ENCODE measurements at places on chromosomes 1 and 21. TPM values are rescaled to one million over a fixed set of nuclear protein-coding genes. Genes with fewer than 3 reads are reported as not detected.

DNA sequence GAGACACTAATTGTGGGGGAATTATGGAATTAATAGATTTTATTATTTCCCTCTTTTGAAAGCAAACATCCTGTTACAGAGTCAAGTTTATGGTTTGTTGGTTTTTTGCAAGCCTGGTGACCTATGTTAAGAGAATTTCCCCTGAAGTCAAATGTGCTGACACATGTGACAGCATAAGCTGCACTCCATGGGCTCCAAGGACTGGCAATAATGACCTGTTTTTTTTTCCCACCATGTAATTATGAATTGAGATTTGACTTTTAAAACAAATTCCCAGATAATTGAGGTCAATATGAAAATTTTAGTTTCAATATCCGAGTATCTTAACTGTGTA is 242.5 kb upstream of the SGIP1 start:
- H3K27me3 ChIP-seq: no peaks in the 10 kb centered on the region
- H3K4me1 ChIP-seq: peaks cover 52% of the 10 kb centered on the region
- no peak overlapping the region for H3K27ac ChIP-seq

- H3K36me3 ChIP-seq: peaks cover 11% of the 10 kb centered on the region
- DNase-seq: no peak
- H3K4me3 ChIP-seq: no peak overlapping the region
Measured at GRCh38 chr1:54051933-54052430, 1.0 kb downstream of the TMEM59 start.

DNA sequence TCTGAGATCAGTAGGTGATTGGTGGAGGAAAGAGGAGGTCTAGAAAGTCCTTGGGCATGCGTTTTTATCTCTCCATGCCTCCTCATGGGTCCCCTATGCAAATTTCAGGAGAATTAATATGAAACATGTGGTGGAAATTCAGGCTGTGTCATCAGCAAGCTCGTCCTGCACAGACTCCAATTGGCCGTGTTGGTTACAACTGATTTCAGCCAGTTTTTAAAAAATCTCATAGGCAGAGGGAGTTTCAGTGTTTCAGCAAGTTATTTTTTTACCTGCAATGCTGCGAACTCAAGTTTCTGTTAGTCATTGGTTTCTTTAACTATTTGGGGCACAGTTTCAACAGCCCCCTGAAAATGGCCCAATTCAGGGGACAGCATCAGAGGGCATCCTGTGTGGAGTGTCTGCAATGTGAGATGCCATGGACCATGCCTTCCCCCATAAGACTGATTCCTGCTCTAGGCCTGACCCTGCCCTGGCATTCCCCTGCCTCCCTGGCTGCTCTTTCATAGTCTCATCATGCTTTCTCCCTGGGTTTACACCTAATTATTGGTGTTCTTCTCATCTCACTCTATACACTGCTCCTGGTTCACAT is 59.9 kb downstream of the C1orf198 start:
- H3K36me3 ChIP-seq: peaks cover 3% of the 10 kb centered on the region
- no peak overlapping the region for H3K4me3 ChIP-seq
- no peak for DNase-seq

DNA sequence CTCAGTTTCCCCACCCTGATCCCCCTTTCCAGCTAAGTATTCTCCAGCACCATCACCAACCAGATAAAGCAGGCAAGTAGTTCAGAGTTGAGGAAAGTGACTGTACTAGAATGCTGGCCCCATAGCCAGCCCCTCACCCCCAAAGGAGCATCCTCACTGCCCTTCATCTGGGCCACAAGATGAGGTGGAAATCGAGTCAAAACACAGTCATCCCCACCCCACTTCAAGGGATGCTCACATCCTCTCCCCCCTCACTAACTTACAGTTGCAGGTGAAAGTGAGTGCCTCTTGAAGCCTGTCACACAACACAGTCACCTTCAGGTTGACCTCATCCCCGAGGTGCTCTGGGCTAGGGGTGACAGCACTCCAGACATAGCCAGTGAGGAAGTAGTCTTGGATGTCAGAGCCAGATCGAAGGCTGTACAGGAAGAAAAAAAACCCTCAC is 30.4 kb downstream of the PIK3C2B start:
- H3K27ac ChIP-seq: peak overlapping the region; percentile 76
- H3K36me3 ChIP-seq: peaks cover 34% of the 10 kb centered on the region
- peaks cover 61% of the 10 kb centered on the region for H3K4me1 ChIP-seq
- no peaks in the 10 kb centered on the region for H3K27me3 ChIP-seq

DNA sequence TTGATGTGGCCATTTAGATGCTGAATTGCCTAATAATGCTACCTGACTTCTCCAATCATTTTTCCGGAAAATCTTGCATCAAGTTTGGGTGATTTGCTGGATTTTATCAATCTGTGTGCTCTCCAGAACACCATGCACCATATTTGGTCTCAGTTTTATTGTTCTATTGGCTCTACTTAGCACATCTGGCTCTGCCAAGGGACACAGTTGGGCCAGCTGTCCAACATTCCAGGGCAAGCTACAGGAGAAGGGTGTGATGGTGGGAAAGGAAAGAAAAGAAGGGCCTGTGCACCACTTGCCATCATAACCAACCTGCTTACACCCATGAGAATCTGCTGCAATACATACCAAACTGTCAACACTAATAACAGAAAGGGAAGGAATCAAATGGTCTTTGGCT is 90.2 kb upstream of the NFIA start:
- no peaks in the 10 kb centered on the region for H3K27me3 ChIP-seq
- H3K4me1 ChIP-seq: no peaks in the 10 kb centered on the region
- no peak overlapping the region for H3K27ac ChIP-seq
- H3K36me3 ChIP-seq: no peaks in the 10 kb centered on the region
- no peak for DNase-seq
- H3K4me3 ChIP-seq: no peak overlapping the region

- no peaks in the 10 kb centered on the region for H3K36me3 ChIP-seq
- H3K4me3 ChIP-seq: no peak overlapping the region
- H3K4me1 ChIP-seq: no peaks in the 10 kb centered on the region
- peaks cover 3% of the 10 kb centered on the region for H3K27me3 ChIP-seq
- H3K27ac ChIP-seq: no peak overlapping the region
Measured at GRCh38 chr21:41520560-41521442, 12.8 kb upstream of the TMPRSS2 start.

DNA sequence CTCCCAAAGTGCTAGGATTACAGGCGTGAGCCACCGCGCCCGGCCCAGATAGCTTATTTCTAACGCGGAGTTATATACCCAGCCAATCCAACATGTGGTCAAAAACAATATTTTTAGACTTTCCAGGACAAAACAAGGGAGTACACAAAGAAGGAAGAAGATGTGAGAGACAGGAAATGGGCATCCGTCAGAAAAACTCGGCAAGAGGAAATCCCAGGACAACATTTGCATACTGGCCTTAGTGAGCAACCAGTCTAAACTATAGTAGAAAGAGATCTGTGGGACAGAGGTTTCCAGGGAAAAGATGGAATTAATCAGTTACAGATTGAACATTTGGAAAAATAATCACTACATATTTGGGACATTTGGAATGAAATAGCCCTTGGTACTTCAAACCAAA is 11.4 kb downstream of the ARMH1 start:
- no peaks in the 10 kb centered on the region for H3K27me3 ChIP-seq
- H3K27ac ChIP-seq: no peak overlapping the region
- H3K4me3 ChIP-seq: no peak overlapping the region
- DNase-seq: no peak

DNA sequence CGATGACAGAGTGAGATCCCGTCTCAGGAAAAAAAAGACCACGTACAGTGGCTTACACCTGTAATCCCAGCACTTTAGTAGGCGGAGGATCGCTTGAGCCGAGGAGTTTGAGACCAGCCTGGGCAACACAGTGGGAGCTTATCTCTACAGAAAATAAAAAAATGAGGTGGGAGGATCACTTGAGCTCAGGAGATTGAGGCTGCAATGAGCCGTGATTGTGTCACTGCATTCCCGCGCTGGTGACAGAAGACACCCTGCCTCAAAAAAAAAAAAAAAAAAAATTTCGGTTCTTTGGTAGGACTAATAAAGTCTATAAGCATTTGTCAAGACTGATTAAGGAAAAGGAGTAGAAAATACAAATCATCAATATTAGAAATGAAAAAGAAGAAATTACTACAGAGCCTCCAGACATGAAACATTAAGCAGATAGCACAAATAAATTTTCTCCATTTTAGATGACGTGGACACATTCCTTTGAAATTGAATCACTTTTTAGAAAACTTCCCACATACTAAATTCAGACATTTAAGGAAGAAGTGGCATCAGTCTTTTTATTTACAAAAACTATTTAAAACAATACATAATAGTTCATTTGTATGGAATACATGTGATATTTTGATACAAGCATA is 30.4 kb downstream of the MORC3 start:
- H3K4me1 ChIP-seq: peaks cover 17% of the 10 kb centered on the region
- H3K36me3 ChIP-seq: peaks cover 27% of the 10 kb centered on the region
- DNase-seq: no peak
- no peak overlapping the region for H3K27ac ChIP-seq
- H3K4me3 ChIP-seq: no peak overlapping the region
- H3K27me3 ChIP-seq: no peaks in the 10 kb centered on the region

GRCh38 chr1:22154626-22155025 is 11.7 kb upstream of the WNT4 start:
- no peak overlapping the region for H3K4me3 ChIP-seq
- H3K27me3 ChIP-seq: peaks cover 8% of the 10 kb centered on the region
- H3K36me3 ChIP-seq: no peaks in the 10 kb centered on the region
- H3K4me1 ChIP-seq: no peaks in the 10 kb centered on the region
- H3K27ac ChIP-seq: no peak overlapping the region

DNA sequence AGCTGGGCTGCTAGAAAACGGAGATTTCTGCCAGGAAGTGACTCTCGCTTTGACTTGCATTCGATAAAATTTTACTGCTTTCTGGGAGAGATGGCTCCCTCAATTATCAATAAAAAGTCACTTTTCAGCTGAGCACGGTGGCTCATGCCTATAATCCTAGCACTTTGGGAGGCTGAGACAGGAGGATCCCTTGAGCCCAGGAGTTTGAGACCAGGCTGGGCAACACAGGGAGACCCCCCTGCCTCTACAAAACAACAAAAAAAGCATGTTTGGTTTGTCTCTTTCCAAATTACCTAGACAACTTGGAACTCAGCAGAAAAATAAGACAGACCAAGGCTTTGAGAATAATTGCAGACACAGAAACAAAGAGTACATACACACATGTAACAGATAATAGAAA is 12.9 kb upstream of the ENSA start:
- no peaks in the 10 kb centered on the region for H3K27me3 ChIP-seq
- no peak overlapping the region for H3K27ac ChIP-seq
- no peak for DNase-seq
- H3K4me1 ChIP-seq: no peaks in the 10 kb centered on the region
- no peak overlapping the region for H3K4me3 ChIP-seq

DNA sequence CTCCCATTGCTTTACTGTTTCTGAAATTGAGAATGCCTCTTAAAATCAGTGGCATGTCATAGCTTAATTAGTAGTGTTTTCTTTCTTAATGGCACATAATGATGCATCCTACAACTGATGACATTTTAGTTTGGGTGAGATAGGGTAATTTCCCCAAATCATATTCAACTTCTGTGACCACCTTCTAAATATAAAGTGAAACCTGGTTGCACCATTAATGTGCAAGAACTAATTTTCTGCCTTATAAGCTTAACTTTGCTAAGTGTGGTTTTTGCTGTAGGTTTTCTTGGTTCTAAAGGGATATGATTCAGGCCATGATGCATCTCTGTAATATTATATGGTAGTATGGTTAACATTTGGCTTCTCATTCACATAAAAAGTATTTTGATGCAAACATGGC is 8.9 kb downstream of the POGK start:
- H3K4me3 ChIP-seq: no peak overlapping the region
- no peak for DNase-seq
- H3K36me3 ChIP-seq: peaks cover 76% of the 10 kb centered on the region
- peak overlapping the region; percentile 66 for H3K27ac ChIP-seq
- peaks cover 78% of the 10 kb centered on the region for H3K4me1 ChIP-seq

DNA sequence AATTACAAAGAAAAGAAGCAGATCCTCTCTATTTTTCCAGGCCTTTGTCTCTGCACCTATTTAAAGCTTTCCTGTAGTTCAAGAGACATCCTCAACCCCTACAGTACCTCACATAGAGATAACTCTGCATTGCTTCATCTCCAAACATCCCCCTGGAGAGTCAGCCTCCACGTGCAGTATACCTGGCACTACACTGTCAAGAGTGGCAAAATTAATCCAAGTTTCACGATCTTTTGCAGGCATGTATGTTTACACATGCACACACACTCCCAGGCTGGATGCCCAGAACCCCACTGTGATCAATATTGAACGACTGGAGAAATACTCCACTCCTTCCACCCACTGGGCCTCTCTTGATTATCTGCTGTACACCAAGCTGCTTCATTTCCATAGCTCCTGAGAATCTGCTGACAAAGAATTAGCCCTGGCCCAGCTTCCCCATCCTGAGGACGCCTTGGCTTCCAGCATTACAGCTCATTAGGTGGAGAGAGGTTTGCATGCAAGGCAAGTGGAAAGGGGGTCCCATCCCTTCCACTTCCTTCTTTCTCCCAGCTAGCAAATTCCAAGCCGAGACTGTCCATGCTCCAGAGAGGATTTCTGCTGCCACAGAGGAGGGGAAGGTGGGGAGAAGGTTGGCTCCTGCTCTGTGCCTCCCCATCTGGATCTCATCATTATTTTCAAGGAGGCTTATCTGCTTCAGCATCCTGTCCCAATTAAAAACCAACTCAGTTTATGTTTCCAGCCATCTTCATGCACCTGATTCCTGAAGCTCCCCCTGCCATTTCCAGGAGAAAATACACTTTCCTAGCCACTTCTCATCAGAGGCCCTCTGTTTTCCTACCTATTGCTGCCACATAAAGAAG is 66.5 kb upstream of the GOLT1A start:
- peaks cover 5% of the 10 kb centered on the region for H3K27me3 ChIP-seq
- H3K4me1 ChIP-seq: no peaks in the 10 kb centered on the region
- no peaks in the 10 kb centered on the region for H3K36me3 ChIP-seq
- no peak overlapping the region for H3K4me3 ChIP-seq
- no peak for DNase-seq

- H3K27me3 ChIP-seq: no peaks in the 10 kb centered on the region
- no peak overlapping the region for H3K27ac ChIP-seq
- DNase-seq: no peak
- no peak overlapping the region for H3K4me3 ChIP-seq
- peaks cover 28% of the 10 kb centered on the region for H3K4me1 ChIP-seq
Measured at GRCh38 chr1:42250164-42250563, 84.9 kb downstream of the FOXJ3 start.

DNA sequence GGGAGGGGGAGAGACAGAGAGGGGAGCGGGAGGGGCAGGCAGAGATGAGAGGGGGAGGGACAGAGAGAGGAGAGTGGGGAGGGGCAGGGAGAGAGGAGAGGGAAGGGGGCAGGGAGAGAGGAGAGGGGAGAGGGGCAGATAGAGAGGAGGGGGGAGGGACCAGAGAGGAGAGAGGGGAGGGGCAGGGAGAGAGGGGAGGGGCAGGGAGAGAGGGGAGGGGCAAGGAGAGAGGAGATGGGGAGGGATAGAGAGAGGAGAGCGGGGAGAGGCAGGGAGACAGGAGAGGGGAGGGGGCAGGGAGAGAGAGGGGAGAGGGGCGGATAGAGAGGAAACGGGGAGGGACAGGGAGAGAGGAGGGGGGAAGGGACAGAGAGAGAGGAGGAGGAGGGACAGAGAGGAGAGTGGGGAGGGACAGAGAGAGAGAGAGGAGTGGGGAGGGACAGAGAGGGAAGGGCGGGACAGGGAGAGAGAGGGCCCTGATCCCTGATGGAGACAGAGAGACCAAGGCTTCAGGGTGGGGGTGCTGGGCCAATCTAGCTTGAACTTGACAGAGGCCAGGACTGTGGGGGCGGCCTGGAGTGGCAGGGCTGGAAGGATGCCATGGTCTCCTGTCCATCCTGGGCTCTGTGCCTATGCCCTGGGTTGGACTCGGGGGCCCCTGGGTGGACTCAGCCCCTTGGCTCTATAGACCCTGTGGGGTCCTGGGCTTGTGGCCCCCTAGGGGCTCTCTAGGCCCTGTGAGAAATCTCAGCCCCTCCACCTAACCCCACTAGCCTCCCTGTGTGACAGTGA is 43.6 kb downstream of the DMRTB1 start:
- H3K36me3 ChIP-seq: no peaks in the 10 kb centered on the region
- H3K4me3 ChIP-seq: no peak overlapping the region
- H3K27ac ChIP-seq: no peak overlapping the region

The RHOC gene
- total RNA-seq: 36.3 TPM

The SUSD4 gene
- total RNA-seq: 1.8 TPM

The ZBTB7B gene
- total RNA-seq: 90.6 TPM

Measured in activated naive CD4-positive, alpha-beta T cell treated with anti-CD3 and anti-CD28 coated beads for 36 hours (primary cell).